Caco-2 (cell line): ENCODE measurements at places on chromosomes 2 and 18. TPM values are rescaled to one million over a fixed set of nuclear protein-coding genes. Genes with fewer than 3 reads are reported as not detected.

The GPR39 gene
- 26.8 and 28.7 TPM in 2 replicates for total RNA-seq

GRCh38 chr18:59737776-59738300, 40.6 kb upstream of the CCBE1 start:
- DNase-seq, result no peak

The ARPC2 gene
- total RNA-seq, result 284 and 290 TPM in 2 replicates

- no peak for DNase-seq
These were observed 111.3 kb downstream of the NYAP2 start for GRCh38 chr2:225510796-225511195.

DNA sequence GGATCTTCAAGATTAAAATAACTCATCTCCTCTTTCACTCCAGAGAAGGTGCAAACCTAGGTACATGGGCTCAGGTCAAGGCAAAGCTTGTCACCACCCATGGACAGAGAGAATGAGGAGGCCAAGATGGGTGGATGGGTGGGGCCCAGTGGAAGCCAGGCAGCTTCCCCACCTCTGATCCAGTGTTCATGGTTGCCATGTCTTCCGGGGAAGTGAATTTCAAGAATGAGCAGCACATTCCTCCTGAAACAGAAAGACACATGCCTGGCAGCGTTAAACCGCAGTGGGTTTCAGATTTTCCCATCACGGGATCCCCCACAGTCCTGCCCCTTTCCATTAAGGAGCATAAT, 301.7 kb downstream of the EIPR1 start:
- no peak for DNase-seq

DNA sequence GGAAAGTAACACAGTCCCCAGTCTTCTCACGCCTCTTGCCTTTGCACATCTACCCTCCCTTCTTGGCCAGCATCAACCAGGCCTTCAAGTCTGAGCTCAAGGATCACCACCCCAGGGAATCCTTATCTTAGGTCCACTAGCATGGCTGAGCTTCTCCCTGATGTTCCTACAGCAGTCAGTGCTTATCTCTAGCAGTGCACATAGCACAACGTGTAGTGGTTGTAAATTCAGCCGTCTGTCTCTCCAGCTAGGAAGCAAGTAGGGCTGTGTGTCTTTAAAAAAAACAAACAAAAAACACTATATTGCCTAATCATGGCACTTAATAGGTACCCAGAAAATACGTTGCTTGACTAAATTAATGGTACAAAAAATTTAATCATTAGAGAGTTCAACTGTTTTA, 29.2 kb downstream of the KCNG3 start:
- DNase-seq, result no peak
